ENCODE measurements at places on chromosomes 5 and 9.

DNA sequence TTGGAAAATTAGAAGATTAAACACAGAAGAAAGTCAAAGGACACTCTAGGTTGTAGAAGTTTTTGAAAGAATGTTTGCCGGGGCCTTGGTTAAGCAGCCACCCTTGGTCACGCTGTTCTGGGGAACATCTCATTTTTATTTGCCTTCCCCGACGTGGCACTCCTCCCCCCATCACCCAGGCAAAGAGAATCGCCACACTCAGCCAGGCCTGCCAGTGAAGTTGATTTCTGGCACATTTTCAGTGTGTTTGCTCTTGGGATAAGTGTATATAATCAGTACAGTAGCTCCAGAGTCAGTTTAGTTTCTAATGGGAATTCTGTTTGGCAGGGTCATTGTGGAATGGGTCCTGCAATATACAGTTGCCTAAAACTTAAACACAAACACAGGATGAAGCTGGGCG, 243.5 kb downstream of the ZSWIM6 start:
- DNase-seq: no peak

GRCh38 chr5:142275496-142275895, 49.3 kb downstream of the SPRY4 start:
- no peak for DNase-seq

GRCh38 chr5:40776658-40776977, 20.9 kb upstream of the TTC33 start:
- no peak for DNase-seq

DNA sequence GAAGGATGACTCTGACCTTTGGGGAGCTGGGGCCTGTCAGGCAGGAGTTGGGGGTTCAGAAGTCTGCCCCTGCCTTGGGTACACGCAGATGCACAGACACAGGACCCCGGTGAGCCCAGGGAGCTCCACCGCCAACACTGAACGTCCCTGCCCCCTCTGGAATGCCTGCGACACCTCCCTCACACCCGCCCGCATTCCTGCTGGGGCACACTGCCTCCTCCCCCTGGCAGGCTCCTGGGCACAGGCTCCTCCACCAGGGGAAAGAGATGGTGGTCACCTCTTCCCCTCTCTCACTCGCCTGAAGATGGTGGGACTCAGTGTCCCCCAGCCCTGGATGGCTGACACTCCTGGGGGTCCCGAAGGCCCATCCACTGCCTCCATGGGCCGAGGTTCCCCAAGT, 12.0 kb downstream of the CRB2 start:
- no peak for DNase-seq

All from endodermal cell (in vitro differentiated cells).